ENCODE measurements at places on chromosomes 1 and 21.

DNA sequence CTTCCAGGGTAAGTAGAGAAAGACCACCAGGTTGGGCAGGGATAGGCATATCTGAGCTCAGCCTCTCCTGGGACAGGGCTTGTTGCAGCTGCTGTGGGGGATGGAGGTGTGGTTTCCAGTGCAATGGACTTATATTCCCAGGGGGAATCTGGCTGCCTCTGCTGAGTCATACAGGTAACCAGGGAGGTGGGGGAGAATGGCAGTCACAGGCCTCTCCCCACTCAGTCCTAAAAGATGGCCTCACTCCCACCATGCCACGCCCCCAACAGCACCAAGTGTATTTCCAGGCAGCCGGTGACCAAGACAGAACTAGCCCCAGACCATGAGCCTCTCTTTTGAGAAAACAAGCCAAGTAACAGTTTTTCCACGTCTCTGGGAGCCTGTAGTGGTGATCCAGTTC, 1240.7 kb downstream of the BRINP3 start:
- no peak for DNase-seq

GRCh38 chr1:32518976-32519375, 20.3 kb upstream of the ZBTB8A start:
- DNase-seq, result no peak

DNA sequence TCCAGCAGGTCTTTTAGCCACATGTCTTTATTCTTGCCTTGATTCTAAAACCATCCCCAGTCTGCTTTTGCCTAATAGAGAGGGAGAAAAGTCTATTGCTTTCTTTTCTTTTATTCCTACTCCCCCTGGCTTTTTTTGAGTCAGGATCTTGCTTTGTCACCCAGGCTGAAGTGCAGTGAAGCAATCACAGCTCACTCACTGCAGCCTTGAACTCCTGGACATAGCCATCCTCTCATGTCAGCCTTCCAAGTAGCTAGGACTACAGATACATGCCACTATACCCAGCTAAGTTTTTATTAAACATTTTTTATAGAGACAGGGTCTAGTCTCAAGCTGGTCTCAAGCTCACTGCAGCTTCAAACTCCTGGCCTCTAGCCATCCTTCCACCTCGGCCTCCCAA, 72.5 kb upstream of the PAXBP1 start:
- no peak for DNase-seq

DNA sequence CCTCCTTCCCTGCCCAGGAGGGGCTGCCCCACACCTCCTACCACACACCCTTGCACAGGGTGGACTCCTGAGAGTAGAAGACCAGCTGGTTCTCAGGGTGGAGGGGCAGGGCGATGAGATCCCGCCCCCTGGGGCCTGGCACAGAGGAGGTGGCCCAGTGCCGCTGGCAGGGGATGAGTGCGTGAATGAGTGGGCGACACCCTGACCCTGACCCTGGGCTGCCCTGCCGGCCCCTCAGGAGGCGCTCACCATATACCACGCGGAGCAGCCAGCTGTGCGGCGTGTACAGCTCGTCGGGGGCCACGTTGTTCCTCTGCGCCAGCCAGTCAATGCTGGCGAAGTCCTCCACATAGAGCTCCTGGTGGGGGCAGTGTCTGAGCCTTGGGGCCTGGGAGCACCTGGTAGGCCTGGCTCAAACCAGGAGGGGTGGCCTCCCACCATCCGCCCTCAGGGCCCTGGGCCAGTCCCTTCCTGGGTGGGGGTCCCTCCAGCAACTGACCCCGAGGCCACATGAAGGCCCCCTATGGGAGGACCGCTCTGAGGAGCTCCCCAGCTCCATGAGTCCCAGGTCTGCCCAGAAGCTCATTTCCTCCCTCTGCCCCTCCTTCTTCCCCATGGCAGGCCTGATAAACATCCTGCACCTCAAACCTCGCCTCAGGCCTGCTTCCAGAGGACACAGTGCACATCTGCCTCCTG, 13.0 kb downstream of the LSS start:
- DNase-seq, result peak; percentile 8
